ENCODE measurements at places on chromosomes 4 and X.

DNA sequence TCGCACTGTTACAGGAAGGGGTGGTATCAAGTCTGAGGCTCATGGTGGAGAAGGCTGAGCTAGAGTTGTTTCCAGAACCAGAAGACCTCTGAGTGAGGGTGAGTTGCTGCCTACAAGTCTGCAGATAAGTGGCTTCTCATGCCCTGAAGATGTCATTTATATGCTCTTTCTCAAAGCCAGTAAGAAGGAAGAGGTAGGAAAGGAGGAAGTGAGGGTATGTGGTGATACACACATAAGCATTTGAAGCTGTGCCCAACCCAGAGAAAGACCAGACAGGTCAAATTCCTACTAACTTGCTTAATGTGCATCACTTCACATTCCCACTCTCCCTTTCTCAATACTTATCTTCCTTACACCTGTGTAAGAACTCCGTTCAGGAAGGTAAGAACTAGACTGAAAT lies at the start of gene PPBP:
Gene PPBP, minus strand, starts transcription at position 130 of the 400 bp plus-strand sequence. Its CDS starts 87 bp downstream, at position 43.
- no peak for DNase-seq

GRCh38 chr4:6119507-6120020 lies 80.8 kb downstream of the JAKMIP1 start:
- no peak for DNase-seq

GRCh38 chr4:169274033-169274432 lies 3.3 kb upstream of the SH3RF1 start:
- DNase-seq, result no peak

- DNase-seq, result no peak
Observed at GRCh38 chr4:1460967-1461868, 55.0 kb upstream of the NKX1-1 start.

- no peak for DNase-seq
Observed at GRCh38 chr4:3485886-3486540, 22.9 kb downstream of the DOK7 start.

- DNase-seq, result no peak
Observed at GRCh38 chr4:147740176-147740575, 8.3 kb downstream of the ARHGAP10 start.

GRCh38 chr4:38911257-38911656 lies 43.7 kb downstream of the FAM114A1 start:
- DNase-seq, result no peak

GRCh38 chr4:156946516-156947424 lies 24.8 kb downstream of the PDGFC start:
- no peak for DNase-seq

DNA sequence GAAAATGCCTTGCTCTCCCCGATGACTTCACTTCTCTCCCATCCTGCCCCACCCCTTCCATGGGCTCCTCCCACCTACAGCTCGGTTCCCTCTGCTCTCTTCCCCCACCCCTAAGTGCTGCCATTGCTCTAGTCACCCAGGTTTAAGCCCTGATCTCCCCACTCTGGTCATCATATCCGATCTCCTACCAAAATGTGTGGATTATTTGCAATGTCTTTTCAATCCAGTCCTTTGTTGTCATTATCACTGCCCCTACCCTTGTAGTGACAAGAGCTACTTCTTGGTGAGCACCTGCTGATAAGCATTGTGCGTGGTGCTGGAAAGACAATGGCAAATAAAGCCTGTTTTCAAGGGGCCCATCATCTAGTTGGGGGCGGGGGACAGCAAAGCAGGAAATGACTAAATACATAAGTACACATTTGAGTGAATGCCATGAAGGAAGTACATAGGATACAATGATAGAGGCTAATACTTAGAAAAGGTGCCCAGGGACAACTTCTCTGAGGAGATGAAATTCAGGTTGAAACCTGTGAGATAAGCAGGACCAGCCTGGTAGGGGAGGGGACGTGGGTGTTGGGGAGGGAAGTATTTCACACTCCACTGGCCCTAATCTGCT lies 63.8 kb downstream of the DLG3 start:
- no peak for DNase-seq
